ENCODE measurements at places on chromosomes 3 and 15.

DNA sequence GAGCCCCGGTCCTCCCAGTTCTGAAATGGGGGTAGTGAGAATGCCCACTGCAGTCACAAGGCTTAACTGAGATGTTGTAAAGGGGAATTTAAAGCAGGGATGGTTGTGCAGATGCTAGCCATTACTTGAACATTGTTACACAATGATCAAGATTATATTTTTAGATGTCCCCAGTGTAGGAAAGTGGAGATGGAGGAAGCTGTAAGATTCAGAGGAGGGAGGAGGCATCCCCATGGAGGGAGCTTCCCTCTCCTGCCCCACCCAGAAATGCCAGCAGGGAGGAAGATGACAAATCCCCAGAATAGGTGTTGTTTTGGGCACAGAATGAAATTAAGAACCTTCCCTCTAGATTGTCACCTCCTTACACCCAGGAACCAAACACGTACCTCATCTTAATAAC lies 46.1 kb downstream of the EFCAB12 start:
- no peaks in the 10 kb centered on the region for H3K36me3 ChIP-seq
- no peak overlapping the region for H3K4me3 ChIP-seq

DNA sequence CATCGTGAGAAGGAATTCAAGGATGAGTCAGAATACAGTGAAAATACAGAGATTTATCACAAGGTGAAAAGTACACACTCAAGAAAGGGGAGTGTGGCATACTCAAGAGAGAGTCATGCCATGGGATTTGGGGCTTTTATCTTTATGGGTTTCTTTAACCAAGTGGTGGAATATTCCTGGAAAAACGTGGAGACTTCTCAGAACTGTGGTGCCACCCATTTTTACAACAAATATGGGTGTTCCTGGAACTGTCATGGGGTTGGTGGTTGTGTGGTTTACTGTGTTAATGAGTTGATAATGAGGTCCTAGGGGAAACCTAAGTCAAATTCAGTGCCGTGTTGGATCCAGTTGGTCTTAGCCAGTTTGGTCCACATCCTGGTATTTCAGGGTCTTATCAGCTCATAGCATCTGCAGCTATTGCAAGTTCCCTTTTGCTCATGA lies 497.2 kb downstream of the GABRG3 start:
- H3K36me3 ChIP-seq = no peaks in the 10 kb centered on the region
- H3K27me3 ChIP-seq = no peaks in the 10 kb centered on the region
- H3K27ac ChIP-seq = no peak overlapping the region
- no peak for DNase-seq

GRCh38 chr3:27596921-27597320 lies 112.7 kb upstream of the SLC4A7 start:
- H3K4me1 ChIP-seq = peaks cover 3% of the 10 kb centered on the region
- H3K27me3 ChIP-seq = no peaks in the 10 kb centered on the region
- DNase-seq = no peak

GRCh38 chr3:160179906-160180305 lies 45.3 kb upstream of the C3orf80 start:
- H3K27me3 ChIP-seq = no peaks in the 10 kb centered on the region
- no peak overlapping the region for H3K4me3 ChIP-seq
- no peaks in the 10 kb centered on the region for H3K36me3 ChIP-seq
- no peaks in the 10 kb centered on the region for H3K4me1 ChIP-seq
- peak overlapping the region; percentile 44 for H3K27ac ChIP-seq

DNA sequence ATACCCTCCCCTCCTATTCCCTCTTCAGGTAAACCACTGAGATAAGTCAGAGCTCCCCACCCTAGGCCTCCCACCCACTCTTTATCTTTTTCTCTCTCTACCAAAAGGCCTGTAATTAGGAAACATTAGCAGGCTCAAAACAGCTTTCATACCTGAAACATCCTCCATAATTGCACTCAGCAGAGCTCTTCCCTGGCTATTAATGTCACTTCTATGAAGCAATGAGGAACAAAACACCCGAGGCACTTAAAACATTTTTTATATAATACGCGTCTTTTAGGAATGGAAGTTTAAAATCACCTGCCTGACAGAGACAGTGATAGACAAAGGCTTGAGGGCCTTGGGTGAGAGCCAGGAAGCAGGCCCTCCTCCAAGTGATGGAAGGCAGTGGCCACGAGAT lies 138.9 kb downstream of the EPHB1 start:
- no peak overlapping the region for H3K4me3 ChIP-seq
- H3K27ac ChIP-seq = no peak overlapping the region
- H3K4me1 ChIP-seq = no peaks in the 10 kb centered on the region

GRCh38 chr3:21534462-21534861 lies 216.5 kb downstream of the ZNF385D start:
- DNase-seq = no peak
- H3K4me1 ChIP-seq = no peaks in the 10 kb centered on the region
- no peak overlapping the region for H3K27ac ChIP-seq

- DNase-seq = no peak
- H3K4me1 ChIP-seq = no peaks in the 10 kb centered on the region
- no peak overlapping the region for H3K27ac ChIP-seq
- no peaks in the 10 kb centered on the region for H3K27me3 ChIP-seq
- peaks cover 4% of the 10 kb centered on the region for H3K36me3 ChIP-seq
Observed at GRCh38 chr3:113304102-113304501, 92.7 kb downstream of the BOC start.
